ENCODE measurements at places on chromosomes 5 and 9.

- DNase-seq = no peak
These were observed 25.5 kb upstream of the SLC6A3 start for GRCh38 chr5:1470762-1471211.

GRCh38 chr9:100277166-100277979 is 75.4 kb downstream of the TEX10 start:
- no peak for DNase-seq

DNA sequence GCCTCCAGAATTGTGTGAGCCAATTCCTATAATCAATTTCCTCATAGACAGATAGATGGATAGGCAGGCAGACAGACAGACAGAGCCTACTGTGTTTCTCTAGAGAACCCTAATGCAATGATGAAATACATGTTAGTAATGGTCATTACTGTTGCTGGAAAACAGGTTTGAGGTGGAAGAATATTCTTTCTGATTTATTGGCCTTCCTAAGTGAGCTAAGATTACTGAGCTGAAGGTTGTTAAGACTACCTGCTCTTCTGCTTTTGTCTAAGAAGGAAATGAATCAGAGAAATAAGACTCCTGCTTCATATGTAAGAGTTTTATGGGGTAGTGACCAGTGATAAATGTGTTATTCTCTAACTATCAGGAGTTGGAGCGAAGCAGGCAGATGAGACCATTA is 219.9 kb downstream of the ELAVL2 start:
- no peak for DNase-seq

DNA sequence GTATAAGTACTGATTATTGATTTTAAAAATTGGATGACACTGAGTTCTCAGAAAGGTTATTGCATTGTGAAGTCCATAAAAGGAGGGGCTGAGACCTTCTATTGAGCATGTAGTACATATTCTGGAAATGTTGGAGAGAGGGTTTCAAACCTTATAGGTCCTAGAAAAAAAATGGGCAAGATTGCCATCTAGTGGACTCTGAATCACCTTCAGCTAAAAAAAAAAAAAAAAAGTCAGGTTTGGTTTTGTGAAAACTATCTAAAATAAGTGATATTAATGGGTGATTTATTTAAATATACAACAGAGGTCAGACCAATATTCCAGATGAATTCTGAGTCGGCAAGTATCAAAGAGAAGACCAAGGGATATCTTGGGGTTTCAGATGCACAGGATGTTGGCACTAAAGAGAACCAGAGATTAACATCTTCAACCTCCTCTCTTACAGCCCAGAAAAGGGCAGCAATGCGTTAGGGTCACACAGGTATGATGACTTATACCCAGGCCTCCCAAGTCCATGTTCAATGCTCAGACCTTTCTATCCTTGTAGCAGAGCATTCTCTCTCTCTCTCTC is 109.8 kb upstream of the NMUR2 start:
- no peak for DNase-seq

DNA sequence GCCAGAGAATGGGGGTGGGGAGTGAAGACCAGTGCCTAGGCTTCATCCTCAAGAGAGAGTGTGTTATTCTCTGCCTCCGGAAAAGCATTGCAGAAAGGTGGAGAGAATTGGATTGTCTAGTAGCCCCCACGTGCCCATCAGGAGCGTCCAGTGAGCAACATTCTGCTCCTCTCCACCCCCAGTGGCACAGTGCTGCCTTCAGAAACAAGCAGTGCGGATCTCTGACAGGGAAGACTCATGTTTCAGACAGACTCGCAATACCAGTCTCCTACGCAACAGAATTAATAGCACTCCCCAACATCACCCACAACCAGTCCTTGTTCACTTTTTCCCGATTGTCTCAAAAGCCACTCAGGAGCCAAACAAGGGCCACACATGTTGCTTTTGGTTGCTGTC is 14.9 kb upstream of the CEL start:
- no peak for DNase-seq

GRCh38 chr5:69502767-69503488 is 10.3 kb downstream of the OCLN start:
- no peak for DNase-seq

- no peak for DNase-seq
These were observed 33.9 kb downstream of the MRPS30 start for GRCh38 chr5:44842496-44843282.

DNA sequence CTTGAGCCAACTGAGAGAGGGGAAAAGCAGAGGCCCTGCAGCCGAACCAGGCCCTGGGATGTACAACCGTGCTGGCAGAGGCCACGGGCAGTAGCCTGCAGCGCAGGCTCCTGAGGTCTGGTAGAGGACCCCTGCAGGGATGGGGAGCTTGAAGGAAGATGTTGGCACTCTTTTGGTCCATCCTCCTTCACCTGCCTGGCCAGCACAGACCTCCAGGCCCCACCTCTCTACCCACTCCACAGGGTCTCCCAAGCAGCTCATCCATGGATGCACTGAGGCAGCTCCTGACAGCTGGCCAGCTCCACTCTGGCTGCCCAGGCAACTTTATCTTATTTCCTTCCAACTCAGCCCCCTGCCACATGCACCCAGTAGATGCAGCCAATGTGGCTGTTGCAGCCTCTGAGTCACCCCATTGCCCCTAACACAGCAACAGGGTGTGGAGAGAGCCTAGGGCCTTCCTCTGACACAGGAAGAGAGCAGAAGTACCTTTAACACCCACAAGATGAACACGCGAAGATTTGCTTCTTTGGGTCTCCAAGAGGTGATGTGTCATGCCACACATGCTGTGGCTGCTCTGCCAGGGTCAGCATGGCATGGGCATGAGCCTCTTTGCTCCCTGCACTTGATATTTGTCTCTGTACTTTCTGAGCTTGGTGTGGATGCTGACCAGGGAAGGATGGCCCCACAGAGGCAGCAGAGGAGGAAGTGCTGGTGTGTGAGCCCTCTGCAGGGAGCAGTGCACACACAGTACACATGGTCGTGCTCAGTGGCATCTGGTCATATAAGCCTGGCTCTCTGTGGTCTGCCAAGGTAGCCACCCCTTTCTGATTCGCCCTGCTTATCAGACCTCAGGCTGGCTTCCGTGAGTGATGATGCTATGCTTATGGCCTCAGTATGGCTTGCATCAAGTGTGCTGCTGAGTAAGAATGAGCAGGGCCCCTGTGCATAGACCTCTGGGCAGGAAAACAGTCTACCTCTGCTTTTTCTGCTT is 117.2 kb downstream of the NRG2 start:
- no peak for DNase-seq

DNA sequence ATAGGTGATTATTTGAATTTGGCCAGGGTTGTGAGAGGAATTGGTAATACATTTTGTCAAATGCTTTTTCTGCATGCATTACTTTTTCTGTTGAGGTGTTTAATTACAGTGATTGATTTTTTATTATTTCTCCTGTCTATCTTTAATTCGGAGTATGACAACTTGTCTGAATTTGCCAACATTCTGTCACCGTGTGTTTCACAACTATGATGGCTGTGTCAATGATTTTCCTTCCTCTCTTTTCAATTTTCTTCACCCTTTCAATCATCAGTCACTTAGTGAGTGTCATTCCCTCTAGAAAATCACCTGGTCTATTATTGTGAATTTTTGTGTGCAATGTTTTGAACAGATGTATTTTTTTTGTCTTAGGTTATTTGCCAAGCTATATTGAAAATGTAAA is 1221.4 kb upstream of the CDH18 start:
- DNase-seq = no peak
